ENCODE measurements at places on chromosomes 1 and 21.

- DNase-seq = peak; percentile 91
Measured at GRCh38 chr1:173122958-173123852, 72.5 kb upstream of the TNFSF18 start.

DNA sequence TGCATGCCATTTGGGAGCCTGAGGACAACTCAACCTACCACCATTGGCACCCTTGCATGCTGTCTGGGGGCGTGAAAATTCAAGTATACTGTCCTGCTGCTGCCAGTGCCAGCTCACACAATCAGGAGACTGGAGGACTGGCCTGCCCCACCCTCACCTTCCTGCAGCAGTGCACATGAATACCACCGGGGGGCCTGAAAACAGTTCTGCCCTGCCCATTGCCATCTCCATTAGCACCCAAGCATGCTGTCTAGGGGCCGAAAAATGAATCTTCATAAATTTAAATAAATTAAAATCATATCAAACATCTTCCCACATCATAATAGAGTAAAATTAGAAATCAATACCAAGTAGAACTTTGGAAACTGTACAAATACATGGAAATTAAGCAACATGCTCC is 322.1 kb upstream of the TMPRSS15 start:
- no peak for DNase-seq

GRCh38 chr1:197067457-197067818 is 378 bp upstream of the F13B start:
- no peak for DNase-seq

DNA sequence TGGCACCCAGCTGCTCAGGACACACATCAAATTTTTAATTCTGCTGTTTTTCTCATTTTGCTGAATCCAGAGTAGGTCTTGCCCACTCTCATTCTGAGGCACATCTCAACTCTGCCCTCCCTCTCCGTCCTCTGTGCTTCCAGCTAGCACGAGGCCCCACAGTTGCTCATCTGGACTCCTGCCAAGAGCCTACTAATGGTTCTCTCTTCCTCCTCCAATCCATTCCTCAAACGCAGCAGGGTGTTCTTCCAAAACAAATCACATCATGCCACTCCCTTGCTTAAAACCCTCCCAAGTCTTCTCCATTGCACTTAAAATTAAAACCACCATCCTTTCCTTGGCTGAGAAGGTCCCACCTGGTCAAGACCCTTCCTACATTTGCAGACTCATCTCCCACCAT is 49.8 kb upstream of the SCAF4 start:
- peak; percentile 61 for DNase-seq

DNA sequence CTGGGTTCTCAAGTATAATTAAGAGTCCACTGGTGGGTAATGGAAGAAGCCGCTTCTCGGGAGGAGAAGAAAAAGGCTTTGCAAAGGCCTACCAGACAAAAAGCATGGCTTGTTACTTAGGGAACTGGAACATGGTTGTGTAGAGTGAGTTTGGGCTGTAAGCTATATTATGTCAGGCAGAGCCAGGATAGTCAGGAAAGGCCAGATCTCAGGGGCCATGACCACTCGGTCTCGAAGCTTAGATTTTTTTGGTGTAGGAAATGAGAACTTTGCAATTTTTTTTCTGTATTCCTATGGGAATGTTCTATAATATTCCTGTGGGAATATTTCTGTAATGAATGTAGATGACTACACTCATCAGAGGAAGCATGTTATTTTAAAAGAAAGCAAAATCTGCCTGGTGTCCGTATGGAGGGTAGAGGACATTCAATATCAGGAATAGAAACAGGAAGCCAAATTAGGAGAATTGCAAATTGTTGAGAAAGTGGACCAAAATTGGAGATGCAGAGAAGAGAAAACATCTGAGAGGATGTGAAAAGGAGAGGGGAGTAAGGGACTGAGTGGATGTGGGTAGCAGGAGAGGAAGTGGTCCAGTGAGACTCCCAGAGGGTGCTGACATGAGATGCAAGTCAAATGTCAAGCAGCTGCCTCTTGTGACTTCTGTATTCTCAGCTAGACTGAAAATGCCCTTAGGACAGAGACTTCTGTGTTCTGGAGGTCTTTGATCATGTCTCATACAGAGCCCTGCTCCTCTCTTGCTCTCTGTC is 45.2 kb upstream of the HAO2 start:
- DNase-seq = no peak

GRCh38 chr1:115473986-115474565 is 136.0 kb upstream of the NGF start:
- no peak for DNase-seq

DNA sequence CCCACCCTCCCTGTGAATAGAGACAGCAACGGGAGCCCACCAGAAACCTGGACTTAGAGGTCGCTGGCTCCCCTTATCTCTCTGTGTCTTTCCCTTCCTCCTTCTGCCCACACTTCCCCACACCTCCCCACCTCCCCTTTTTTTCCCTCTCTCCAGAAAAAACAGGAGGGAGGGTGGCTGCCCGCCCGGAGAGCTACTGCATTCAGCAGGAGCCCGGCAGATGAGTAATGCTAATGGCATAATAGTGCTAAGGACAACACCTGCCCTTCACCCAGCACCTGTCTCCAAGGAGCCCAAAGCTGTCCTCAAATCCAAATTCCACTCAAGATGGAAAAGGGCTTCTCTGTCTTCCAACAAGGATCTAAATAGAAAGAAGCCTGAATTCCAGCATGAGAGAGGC is 11.4 kb upstream of the PRELP start:
- DNase-seq = peak; percentile 50

DNA sequence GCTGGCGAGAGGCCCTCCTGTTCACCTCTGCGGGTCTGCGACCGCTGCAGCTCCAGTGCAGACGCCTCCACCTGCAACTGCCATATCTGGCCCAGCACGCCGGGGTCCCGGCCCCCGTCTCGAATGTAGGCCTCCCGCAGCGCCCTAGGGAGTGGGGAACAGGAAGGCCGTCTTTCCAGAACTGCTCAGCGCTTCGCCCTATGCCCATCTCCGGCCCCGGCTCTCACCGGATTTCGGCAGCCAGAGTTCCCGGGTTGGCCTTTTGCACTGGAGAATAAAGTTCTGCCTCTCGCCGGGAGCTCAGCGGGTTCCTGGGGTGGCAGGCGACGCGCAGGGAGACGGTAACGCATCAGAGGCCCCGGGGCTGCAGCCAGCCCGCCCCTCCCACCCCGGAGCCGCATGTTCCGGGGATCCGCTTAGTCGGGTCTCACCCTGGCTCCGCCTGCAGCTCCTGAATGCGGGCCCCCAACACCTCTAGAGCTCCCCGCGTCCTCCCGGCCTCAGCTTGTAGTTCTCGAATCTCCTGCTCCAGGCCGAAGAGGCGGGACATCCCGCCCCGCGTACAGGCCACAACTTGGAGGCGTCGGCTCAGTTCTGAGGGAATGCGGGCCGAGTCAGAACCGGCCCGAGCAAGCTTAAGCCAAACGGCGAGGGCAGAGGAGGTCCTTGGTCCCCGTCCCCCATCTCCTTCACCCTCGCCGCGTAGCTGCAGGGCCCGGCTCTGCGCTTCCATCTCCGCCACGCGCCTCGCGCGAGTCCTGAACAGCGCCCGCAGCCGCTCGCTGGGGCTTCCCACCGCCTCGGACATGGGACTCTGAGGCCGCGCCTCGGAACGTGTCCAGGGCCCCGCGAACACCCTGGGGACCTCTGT is 1.1 kb downstream of the CCDC17 start:
- DNase-seq = no peak

GRCh38 chr21:28272272-28272992 is 720.2 kb downstream of the LTN1 start:
- DNase-seq = peak; percentile 31

DNA sequence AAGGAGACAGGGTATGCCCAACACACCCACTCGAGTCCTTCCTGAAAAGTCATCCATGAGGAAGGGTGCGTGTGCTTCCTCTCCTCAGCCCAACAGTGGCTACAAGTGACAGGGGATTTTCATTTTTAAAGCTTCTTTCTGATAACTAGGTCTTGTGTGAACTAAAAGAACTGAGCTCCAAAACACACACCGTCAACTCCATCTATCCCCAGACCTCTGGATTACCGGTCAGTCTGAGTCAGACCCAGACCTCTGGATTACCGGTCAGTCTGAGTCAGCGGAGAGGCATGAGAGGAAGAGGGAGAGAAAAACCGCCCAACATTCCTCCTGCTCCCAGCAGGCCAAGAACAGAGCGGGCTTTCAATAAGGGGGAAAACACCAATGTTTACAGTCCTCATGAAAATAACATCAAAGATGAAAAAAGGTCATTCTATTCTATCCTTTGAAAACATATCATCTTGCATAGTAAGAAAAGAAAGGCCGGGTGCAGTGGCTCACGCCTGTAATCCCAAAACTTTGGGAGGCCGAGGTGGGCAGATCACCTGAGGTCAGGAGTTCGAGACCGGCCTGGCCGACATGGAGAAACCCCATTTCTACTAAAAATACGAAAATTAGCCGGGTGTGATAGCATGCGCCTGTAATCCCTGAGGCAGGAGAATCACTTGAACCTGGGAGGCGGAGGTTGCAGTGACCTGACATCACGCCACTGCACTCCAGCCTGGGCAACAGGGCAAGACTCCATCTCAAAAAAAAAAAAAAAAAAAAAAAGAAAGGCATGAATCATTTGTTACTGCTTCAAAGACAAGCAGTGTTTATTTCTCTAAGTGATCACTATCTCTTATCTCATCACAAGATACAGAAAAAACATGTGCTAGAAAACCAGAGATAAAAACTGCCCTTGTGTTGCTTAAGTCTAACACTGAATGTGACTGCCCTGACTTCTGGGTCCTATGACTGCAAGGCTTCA is 3.4 kb downstream of the PTTG1IP start:
- peak; percentile 94 for DNase-seq

- no peak for DNase-seq
Measured at GRCh38 chr1:116987256-116987555, 14.4 kb upstream of the CD101 start.

GRCh38 chr1:90945287-90945686 is 76.5 kb downstream of the ZNF644 start:
- no peak for DNase-seq

GRCh38 chr1:39936724-39937491 is 18.0 kb upstream of the MFSD2A start:
- no peak for DNase-seq

GRCh38 chr1:111955755-111956154 is 33.7 kb downstream of the KCND3 start:
- no peak for DNase-seq

DNA sequence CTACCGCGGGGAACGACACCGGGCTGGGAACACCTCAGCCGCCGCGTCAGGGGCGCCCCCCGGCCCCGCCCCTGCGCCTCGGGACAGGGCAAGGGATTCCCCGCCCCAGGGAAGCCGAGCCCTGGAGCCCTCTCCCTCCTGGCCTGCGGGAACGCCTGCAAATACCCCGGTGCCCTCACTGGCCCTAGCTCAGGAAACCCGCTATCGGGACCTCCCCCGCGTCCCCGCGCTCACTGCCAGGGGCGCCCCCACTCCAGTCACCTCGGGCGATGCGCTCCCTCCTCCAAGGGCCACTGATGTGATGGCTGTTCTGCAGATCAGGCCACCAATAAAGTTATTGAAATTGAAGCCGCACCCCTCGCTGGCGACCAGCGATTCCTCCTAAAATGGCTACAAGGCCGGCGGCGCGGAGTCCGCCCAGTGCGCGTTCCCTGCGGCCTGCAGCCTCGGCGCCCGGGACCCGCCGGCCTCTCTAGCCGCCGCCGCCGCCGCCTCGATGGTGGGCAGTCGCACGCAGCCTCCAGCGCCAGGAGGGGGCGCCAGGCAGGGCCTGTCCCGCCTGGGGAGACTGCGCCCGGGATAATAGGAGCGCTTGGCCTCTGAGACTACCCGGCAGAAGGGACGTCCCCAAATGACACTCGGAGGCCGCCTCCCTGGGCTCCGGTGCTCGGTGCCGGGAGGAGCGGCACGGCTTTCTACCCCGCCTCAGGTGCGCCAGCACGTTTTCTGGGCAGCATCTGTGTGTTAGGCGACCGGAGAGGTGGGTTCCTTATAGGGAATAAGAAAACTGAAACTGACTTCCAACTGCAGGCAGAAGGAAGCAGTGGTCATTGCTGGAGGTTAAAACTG is at the start of gene PRKAB2:
Gene PRKAB2 (minus strand): TSS at position 303 of the 849 bp plus-strand sequence. CDS start 326 bp downstream, outside the sequence.
- peak; percentile 96 for DNase-seq

GRCh38 chr1:167756730-167757405 is 35.1 kb downstream of the MPZL1 start:
- no peak for DNase-seq

DNA sequence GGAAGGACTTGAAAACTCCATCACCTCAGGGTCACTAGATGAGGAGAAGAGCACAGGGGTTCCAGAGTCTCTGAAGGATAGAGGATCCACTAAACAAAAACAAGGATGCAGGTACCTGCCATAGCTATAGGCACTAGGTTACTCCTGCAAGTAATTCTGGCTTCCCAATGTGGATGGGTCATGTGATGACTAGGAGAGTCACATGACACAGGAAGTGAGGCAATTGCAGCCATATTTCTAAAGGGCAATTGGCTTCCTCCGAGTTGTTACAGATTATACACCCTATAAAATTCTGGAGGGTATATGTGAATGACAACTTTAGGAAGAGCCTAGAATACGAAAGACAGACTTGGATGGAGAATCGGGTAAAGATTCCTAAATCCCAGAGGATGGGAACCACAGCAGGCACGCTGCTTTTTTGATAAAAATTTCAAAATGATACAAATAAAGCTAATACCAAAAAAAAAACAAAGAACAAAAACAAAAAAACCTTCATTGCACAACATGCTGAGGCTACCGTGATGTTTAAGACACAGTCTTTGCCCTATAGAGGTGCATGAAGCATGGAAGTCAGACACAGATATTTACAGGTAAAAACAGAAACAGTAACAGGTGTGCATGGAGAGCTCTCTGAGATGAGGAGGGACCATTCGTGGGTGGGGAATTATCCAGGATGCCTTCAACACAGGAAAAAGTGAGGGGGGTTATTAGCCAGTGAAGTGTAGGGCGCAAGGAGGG is 10.5 kb downstream of the MTX1 start:
- DNase-seq = peak; percentile 61

GRCh38 chr1:52925571-52926005 is 1.5 kb upstream of the SCP2 start:
- DNase-seq = no peak

GRCh38 chr1:240073097-240073496 is 18.6 kb upstream of the FMN2 start:
- no peak for DNase-seq

DNA sequence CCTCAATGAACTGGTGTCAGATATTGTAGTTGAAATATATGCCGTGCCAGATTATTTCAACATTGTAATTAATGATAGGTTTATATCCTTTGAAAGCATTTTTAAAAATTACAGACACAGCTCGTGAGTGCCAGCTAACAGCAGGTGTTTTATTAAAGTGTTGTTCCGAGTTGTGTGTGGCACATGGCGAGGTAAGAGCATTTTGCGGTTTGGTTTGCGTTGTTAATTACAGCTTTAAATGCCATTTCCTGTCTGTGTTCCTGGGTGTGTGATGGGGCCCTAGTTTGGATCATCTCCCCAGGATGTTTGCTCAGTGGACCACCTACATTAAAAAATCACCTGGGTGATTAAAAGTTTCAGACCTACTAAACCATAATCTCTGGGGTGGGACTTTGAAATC is 97.4 kb downstream of the PRDM2 start:
- DNase-seq = no peak

DNA sequence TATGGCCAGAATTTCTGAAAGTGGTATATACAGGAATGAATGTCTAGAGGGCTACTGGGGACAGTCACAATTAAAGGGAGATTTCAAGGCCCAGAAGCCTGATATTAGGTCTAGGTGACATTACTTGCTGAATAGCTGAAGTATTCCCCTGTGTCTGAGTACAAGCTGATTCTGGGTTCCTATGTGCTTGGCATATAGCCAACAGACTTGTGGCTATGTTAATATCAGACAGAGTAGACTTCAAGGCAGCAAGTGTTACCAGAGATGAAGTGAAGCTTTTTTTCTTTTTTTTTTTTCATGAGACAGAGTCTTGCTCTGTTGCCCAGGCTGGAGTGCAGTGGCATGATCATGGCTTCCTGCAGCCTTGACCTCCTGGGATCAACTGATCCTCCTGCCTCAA is 8.3 kb downstream of the TTC4 start:
- no peak for DNase-seq

All from fibroblast of upper back skin (primary cell).